Mucosa of gallbladder (tissue), 1 donor: ENCODE measurements at places on chromosomes 11 and 22. TPM values are rescaled to one million over a fixed set of nuclear protein-coding genes. Genes with fewer than 3 reads are reported as not detected.

The CRYBB3 gene
- total RNA-seq: 1.4 TPM

The PIWIL4 gene
- 11.0 TPM for total RNA-seq

The MUC6 gene
- 173 TPM for total RNA-seq

The SYT9 gene
- total RNA-seq: 2.1 TPM

The NOX4 gene
- 1.9 TPM for total RNA-seq
